ENCODE measurements at places on chromosomes 13 and 19. TPM values are rescaled to one million over a fixed set of nuclear protein-coding genes. Genes with fewer than 3 reads are reported as not detected.

Gene GIPR
- total RNA-seq: 0.16 TPM

Gene SIPA1L3
- 15.0 TPM for total RNA-seq

Gene TEX29
- not detected for total RNA-seq

Gene LMTK3
- total RNA-seq: 4.9 TPM

Gene TLE6
- 0.40 TPM for total RNA-seq

- no peak for ATAC-seq
Measured at GRCh38 chr13:32503727-32504126, 34.9 kb downstream of the N4BP2L2 start.

DNA sequence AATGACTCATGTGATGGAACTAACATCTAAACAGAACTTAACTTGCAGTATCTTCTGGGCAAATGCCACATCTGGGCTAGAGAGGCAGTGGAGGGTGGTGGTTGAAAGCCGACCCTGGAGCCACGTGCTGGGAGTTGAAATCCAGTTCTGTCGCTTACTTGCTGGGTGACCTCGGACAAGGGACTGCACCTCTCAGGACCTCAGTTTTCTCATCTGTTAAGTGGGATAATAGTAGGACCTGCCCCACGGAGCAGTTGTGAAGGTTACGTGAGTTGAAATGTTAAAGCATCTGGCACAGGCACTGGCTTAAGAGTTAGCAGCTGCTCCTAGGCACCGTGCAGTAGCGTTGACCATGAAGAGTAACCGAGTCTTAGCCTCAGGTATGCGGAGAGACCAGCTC lies 76.1 kb downstream of the SIPA1L3 start:
- ATAC-seq: no peak

GRCh38 chr19:4208385-4209094 lies 20.8 kb upstream of the EBI3 start:
- ATAC-seq: peak; percentile 74

GRCh38 chr19:31882709-31883108 lies 462.7 kb upstream of the ZNF507 start:
- no peak for ATAC-seq

GRCh38 chr13:51070005-51070649 lies 40.9 kb downstream of the C13orf42 start:
- peak; percentile 91 for ATAC-seq

DNA sequence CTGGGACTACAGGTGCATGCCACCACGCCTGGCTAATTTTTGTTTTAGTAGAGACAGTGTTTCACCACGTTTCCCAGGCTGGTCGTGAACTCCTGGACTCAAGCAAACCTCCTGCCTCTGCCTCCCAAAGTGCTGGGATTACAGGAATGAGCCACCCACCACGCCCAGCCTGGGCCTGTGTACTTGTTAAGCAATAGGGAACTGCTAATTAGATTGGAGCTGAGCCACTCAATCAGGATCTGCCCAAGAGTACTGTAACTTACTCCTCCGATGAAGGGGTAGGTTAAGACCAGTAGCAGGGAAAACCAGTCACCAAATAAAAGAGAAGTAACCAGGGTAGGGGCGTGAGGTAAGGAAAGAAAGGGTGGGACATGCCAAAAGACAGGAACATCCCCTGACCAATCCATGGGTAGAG lies 2.3 kb downstream of the DDX39A start:
- ATAC-seq: peak; percentile 27

Data from esophagus mucosa (tissue), 1 donor.